ENCODE measurements at places on chromosomes 16 and 17.

DNA sequence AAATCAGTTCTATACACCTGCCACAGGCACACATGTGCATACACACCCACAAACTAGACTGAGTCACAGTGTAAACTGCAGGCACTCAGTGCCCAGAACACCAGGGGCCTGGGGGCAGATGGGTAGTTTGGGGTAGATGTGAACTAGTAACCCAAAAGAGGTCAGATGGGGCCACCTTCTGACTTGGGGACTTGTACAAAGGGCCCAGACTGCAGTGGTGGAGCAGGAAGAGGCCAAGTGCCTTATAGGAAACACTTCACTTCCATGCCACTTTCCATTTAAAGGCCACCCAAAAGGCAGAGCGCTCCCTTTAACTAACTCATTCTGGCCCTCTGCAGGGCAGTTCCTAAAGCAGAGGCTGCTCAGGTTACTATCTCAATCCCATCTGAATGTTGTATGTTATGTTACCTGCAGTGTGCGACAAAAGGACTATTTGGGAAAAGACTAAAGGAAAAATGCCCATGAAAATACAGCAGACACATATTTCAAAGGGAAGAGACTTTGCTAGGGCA is 27.8 kb upstream of the ERN1 start:
- no peak for DNase-seq

- DNase-seq: no peak
Observed at GRCh38 chr17:71019699-71020098, 850.4 kb downstream of the KCNJ2 start.

GRCh38 chr16:29925105-29925756 is 795 bp downstream of the KCTD13 start:
- no peak for DNase-seq

GRCh38 chr16:81987706-81988105 is 23.6 kb downstream of the SDR42E1 start:
- no peak for DNase-seq

- DNase-seq: no peak
Observed at GRCh38 chr17:8873801-8874715, 6.6 kb upstream of the PIK3R6 start.
